ENCODE measurements at places on chromosomes 3 and 15.

DNA sequence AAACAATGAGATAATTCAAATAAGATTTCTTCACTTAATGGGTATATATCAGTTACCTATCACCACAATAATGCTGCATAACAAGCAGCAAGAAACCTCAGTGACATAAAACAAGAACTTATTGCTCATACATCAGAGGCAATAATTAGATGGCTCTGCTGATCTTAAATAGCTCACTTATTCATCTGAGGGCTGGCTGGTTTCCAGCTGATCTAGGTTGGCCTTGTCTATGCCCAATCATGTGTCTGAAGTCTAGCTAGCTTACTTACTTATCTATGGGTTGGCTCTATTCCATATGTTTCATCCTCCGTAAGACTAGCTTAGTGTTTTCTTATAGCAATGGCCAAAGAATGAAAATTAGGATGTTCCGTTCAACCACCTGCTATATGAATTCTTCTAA lies 109.4 kb upstream of the AGTR1 start:
- DNase-seq = no peak

DNA sequence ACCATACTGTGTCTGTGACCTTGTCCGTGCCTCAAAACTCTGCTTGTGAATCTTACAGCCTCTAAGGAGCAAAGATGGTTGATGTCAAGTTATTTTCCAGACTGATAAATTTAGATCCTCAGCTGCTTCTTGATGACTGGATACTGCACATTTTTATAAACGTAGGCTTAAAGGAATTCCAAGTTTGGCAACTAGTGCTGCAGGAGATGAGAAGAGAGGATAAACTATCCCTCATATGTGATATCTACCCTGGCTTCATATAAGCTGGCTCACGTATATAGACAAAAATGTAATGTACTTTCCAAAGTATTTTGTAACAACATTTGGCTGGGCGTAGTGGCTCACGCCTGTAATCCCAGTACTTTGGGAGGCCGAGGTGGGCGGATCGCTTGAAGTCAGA lies 89.6 kb downstream of the GMPS start:
- DNase-seq = peak; percentile 23

- DNase-seq = no peak
These were observed 110.2 kb downstream of the PLCL2 start for GRCh38 chr3:16994854-16995525.

DNA sequence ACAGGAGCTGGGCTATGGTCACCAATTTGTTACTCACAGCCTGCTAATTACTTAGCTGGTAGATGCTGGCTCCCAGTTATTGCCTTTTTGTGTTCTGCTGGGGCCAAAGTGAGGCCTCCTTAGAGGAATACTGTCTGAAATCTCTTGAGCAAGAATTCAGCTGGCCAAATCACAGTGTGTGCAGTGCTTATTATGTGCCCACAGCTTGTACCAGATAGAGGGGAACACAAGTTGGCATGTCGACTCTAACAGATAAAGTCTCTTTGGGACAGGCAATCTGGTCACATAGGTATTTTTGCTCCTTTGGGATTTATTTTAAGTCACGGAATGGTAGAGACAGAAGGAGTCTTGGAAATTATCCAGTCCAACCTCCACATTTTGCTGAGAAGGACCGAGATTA lies 6.3 kb upstream of the TMEM212 start:
- DNase-seq = no peak

- DNase-seq = no peak
These were observed 3.9 kb upstream of the CXCR6 start for GRCh38 chr3:45939341-45939771.

DNA sequence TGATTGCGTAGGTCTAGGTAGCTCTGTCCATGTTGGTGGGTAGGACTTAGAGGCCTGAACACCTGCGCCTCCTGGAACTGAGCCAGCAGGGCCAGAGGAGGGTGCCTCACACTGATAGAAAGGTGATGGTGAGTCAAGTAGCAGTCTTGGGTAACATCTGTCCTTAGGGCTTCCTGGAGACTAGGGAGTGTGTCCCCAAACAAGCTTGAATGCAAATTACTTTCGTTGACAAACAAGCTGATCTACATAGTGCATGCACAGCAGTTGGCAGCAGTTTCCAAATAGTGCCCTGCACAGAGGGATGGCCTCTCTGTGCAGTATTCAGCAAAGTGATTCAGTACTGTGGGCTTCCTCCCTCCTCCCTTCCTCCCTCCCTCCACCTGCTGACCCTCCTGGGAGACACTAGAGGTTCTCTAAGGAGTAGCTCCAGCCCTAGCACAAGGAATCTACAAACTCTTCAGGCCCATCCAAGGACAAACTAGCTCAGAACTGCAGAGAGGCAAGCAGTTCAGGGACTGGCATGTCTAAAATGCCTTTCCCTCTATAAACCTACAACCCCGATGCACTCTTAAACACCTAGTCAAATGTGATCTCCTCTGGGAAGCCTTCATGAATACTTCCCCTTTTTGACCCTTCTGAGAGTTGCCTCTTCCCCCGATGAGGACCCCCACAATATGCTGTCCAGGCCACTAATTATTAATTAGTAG lies 61.0 kb downstream of the TLE3 start:
- no peak for DNase-seq

- no peak for DNase-seq
These were observed 340.3 kb upstream of the CTDSPL start for GRCh38 chr3:37521429-37521828.

GRCh38 chr3:147836330-147836729 lies 427.2 kb downstream of the ZIC1 start:
- no peak for DNase-seq

DNA sequence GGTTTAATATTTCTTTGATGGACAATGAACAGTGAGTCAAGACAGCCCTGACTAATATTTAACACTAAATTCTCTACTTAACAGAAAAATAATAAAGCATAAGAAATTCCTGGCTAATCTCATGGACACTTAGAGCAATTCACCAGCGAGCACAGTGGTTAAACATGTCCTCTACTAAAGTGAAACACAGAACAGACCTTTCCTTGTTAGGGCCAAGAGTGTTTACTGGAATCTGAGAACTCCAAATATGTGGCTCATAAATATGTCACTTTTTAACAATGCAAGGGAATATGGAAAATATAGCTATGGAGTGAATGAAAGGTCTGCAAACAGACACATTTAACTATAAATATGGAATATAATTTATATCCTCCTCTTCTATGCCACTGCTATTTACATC lies 18.6 kb upstream of the IGSF10 start:
- no peak for DNase-seq

- DNase-seq = no peak
These were observed 141.6 kb upstream of the SLC2A2 start for GRCh38 chr3:171168086-171168485.

- no peak for DNase-seq
These were observed 199.2 kb upstream of the TMC3 start for GRCh38 chr15:81573098-81573746.

DNA sequence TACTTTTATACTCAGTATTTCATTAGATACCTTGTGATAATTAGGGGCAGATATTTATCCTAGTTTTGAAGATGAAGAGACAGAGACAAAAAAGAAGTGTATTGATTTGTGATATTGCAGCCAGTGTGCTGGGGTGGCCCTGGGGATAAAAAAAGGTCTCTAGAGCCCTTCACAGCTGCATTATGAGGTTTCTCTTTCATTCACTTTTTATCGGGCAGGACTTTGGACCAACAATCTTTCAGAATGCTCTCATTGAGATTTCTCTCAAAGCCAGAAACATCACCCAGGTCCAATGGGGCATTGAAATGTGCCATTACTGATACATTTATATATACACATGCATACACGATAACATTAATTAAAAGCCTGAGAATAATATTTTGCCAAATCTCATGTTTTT lies 20.5 kb upstream of the SELENOT start:
- no peak for DNase-seq

GRCh38 chr3:23928524-23928923 lies 11.6 kb downstream of the RPL15 start:
- DNase-seq = no peak

GRCh38 chr3:71525391-71525790 lies 58.1 kb downstream of the FOXP1 start:
- no peak for DNase-seq

DNA sequence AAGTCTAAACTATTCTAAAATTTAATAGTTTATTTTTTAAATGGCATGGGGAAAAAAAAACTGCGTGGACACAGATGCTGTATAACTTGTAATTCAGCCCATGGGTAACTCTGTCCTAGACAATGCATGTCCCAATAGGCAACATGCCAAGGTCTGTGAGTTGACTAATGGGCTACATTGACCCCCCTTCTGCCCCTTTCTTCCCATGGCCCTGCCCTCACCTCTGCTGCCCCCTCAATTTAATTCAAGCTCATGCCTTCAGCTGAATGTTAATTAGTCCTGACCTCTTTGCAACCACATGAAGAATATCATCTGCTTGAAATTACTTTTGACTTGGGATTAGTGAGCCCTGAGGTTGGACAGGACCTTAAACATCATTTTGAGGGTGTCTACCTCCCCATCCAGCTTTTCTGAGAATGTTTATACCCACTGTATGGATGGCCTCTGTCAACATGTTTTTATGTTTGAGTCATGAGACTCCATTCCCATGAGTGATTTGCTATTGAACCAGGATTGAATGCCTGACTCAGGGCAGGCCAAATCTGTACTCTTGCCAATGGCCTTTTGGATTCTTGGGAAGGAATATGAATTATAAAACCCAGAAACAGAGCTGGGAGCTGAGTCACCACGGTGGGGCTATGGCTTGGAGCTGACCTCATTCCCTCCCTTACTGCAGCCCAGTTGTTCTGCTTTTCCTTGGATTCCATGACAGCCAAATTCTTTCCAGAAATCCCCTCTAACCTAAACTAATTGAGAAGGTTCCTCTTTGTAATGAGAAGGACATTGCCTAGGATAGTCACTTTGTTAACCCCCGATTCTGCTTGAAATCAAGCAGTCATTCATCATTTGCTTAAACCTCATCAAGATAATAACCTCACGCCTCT lies 33.5 kb upstream of the PDE8A start:
- DNase-seq = peak; percentile 71

DNA sequence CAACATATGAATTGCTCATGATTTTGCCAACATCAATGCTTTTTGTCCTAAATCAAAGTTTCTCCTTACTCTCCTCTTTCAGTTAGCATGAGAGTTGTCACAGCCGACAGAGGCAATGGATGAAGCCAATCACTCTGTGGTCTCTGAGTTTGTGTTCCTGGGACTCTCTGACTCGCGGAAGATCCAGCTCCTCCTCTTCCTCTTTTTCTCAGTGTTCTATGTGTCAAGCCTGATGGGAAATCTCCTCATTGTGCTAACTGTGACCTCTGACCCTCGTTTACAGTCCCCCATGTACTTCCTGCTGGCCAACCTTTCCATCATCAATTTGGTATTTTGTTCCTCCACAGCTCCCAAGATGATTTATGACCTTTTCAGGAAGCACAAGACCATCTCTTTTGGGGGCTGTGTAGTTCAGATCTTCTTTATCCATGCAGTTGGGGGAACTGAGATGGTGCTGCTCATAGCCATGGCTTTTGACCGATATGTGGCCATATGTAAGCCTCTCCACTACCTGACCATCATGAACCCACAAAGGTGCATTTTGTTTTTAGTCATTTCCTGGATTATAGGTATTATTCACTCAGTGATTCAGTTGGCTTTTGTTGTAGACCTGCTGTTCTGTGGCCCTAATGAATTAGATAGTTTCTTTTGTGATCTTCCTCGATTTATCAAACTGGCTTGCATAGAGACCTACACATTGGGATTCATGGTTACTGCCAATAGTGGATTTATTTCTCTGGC lies 2.5 kb downstream of the OR4F6 start:
- no peak for DNase-seq

GRCh38 chr15:85404918-85405866 lies 24.8 kb downstream of the AKAP13 start:
- no peak for DNase-seq

DNA sequence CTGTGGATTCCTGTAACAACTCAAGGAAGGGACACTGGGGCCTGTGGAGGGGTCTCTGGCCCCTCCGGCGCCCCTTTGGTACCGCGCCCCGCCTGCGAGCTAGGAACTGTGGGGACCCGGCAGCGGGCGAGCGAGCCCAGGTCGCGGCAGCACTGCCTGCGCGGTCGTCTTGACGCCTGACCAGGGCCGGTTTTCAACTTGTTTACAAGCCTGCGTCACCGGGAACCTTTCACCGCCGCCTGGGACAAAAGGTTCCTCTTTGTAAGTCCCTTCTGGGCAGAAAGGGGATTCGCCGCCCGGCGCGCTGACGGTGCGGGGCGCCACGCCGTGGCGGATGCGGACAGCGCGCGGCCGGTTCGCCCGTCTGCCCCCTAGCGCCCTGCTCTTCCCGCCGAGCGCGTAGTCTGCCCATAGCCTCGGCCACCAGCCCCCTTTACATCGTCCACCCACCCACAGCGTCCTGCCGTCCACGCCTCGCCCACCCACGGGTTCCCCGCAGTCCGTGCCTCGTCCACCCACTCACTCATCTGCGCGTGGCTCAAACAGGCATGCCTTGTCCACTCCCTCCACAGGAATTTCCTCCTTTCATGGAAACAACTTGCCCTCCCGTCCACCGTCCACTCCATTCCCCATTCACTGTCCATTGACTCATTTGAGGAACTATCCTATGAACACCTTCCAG lies 5.5 kb upstream of the CFAP100 start:
- DNase-seq = no peak

DNA sequence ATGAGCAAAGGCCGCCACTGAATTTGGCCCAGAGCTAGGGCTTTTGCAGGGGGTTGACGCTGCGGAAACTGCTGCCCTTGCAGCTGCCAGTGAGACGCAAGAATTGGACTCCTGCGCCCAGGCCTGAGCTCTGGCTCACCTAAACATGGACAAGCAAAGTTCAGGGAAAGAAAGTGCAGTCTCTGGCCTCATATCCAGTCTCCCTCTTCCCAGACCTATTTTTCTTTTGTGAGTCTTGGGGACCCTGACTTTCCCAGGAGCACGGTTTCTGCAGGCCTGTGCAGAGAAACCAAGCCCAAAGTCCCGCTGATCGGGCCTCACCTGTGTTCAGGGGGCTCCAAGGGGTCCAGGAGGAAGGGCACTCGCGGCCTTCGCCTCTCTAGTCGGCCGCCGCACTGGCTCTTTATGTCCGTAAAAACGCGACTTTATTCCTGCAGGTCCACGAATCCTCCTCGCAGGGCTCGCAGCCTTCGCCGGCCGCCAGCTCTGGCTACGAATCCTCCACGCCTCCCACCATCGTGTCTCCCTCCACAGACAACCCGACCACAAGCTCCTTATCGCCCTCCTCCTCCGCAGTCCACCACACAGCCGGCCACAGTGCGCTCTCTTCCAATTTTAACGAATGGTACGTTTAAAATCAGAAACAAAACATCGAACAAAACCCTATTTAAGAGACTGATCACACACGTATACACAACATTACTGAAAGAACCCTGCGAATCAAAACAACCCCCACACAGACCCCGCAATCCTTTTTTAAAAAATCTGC lies 3.9 kb downstream of the ZIC1 start:
- no peak for DNase-seq

GRCh38 chr3:134993011-134993410 lies 198.0 kb downstream of the EPHB1 start:
- DNase-seq = no peak

DNA sequence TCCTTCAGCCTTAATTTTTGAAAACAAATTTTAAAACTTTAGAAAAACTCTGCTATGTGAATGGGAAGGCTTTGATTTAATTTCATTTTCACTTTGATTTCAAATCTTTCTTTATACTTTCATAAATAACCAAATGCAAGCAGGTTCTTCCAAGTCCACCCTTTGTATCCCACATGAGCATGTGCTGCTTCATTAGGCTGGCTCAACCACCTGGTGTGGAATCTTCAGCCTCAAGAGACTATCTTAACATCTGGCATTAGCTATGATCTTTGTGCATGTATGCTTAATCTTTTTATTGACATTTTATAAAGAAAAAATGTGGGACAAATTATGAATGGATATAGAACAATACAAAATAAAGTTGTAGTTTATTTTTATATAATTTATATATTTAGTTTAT lies 81.8 kb upstream of the MLF1 start:
- no peak for DNase-seq

All from AG04449 (cell line).